ENCODE measurements at places on chromosomes 5 and 9.

GRCh38 chr9:113559834-113560800 lies 96.6 kb downstream of the RGS3 start:
- DNase-seq: no peak

- no peak for DNase-seq
These were observed 19.2 kb upstream of the SYNPO start for GRCh38 chr5:150621301-150621700.

- no peak for DNase-seq
These were observed 34.2 kb downstream of the FOXI1 start for GRCh38 chr5:170139786-170140335.

DNA sequence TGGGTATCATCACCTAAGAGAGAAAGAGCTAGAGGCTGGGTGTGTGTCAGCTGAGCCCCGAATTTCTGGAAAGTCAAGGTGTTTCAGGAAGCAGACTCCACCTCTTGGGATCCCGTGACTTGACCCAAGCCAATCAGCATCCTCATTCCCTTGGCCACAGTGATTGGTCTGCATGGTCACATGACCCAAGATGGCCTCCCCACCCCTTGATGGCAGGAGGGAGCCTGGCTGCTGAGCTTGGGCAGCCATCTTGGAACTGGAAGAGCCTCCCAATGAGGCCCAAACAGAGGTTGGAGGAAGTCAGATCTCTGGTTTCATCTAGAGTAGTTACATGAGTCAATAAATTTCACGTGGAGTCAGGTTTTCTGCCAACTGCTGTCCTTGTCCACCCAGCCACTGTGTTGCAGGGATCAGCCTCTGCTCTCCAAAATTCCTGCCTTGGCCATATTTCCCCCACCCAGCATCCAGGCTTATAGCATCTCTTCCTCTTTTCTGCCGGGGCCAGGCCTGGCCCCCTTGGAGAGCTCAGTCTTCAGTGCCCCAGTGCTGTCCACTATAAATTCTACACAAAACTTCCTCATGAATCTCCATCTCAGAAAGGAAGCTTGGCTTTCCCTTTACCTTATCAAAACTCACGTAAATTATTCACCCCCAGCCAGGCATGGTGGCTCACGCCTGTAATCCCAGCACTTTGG lies 17.2 kb upstream of the SUSD3 start:
- no peak for DNase-seq
